Stimulated activated CD4-positive, alpha-beta T cell treated with anti-CD3 and anti-CD28 coated beads, TNF-alpha, amount 100 ng/mL, for 4 hours (primary cell): ENCODE measurements at places on chromosomes 2 and 18.

DNA sequence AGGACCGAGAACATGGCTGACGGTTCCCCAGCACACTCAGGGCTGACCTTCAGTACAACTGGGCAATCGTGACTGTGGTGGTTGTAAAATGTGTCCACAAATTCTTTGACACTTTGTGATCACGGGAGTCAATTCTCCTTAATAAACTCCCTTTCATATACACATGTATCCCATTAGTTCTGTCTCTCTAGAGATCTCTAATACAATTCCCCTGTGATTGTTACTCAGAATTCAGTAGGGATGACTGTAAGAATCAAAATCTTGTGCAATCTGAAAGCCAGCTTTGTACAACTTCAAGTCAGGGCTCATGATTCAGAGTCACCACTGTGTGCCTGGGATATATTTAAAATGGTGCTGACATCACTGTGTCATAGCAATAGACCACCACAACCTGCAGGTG lies 89.5 kb upstream of the LMAN1 start:
- DNase-seq, result no peak

GRCh38 chr2:216754336-216754735 lies 59.0 kb upstream of the IGFBP5 start:
- no peak for DNase-seq

- DNase-seq, result no peak
Observed at GRCh38 chr18:52387175-52387574, 47.2 kb downstream of the DCC start.

- DNase-seq, result no peak
Observed at GRCh38 chr18:7980656-7981055, 413.5 kb downstream of the PTPRM start.

DNA sequence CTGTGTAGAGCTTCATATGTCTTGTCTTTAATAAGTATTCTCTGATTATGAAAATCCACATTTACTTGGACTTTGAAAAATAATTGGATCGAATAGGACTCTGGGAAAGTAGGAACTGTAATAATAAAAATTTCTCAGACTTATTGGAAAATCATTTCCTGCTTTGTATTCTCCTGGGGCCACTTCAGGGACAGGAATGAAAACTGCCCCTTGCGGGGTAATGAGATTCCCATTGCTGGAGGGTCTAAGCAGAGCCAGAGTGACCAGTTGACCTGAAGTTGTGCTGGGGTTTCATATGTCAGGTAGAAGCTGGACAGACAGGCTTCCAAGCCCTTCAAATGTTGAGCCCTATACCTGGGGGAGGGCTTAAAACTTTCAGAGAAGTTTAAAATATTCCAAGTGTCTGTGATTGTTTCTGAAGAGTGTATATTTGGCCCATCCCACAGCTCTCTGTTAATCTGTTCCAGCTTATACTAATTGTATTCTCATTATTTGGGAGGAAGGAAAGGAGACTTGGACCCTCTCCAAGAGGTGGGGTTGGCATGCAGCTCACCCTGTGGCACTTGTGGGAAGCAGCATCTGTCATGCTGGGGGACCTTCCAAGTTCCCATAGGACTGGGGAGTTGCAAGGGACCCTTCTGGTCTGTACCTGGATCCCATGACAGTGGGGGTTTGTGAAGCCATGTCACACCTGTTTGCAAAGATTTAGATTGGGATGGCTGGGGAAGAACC lies 268.7 kb upstream of the ATP5MC3 start:
- DNase-seq, result no peak

GRCh38 chr2:231655894-231656293 lies 52.4 kb upstream of the PTMA start:
- DNase-seq, result no peak

DNA sequence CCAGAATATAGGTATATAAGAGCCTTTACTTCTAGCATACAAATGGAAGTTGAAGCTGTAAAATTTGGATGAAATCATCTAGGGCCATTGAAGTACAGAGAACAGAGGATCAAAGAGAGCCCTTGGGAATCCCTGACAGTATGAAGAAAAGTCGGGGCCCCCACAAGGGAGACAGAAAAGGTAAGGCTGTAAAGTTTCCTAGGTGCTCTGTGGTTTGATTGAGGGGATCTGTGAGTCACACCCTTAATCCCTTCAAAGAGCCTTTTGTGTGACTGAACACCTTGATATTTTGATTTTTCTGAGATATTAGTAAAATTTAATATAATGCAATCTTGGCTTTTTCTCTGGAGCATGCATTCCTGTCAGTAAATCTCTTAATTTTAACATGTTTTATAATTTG lies 961.7 kb upstream of the TMEFF2 start:
- DNase-seq, result no peak

DNA sequence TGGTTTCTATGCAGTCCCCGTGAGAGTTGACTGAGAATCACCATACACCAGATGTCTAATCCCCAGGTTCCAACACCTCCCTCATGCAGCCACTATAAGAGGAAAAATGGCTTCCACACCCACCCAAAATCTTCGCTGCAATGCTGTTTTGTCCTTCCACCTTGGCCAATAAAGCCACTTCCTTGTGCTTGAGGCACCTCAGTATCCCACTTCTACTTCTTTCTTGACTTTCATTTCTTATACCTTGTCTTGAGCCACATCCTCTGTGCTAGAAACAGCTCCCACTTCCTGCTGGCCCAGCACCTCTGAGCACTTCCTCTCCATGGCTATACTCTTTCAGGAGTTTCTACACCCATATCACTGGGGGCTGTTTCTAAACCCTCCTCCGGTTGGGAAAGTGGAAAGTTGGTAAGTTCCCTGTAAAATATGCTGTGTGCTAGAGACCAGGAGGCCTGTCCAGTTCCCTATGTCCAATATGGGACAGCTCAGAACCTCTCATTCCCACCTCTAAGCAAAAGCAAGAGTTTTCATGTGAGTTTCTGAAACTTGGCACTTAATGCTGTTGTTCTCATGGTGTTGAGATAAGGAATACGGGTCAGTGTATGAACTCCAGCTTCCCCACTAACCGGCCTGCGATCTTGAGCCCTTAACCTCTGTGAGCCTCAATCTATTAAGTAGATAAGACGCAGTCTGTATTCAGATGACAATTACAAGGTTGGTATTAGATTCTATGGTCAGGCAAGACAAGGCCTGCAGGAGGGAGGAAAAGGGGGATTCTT lies 209.1 kb upstream of the ID2 start:
- DNase-seq, result no peak

DNA sequence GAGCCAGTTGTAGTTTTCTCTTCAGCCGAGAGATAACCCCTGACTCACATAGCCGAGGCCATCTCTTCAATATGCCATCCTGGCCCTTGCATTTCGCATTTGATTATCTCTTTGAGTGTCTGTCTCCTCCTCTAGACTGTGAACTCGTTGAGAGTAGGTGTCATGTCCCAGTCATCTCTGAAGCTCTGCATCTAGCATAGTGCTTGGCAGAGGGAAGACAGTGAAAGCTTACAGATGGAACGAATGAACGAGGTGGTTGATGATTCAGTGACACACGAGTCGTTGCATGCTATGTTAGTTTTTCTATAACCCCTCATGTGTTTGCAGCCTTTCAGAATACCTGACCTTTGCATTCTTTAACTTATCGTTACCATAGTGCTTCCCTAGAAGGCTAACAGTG lies 59.9 kb upstream of the CYRIA start:
- DNase-seq, result no peak

- no peak for DNase-seq
Observed at GRCh38 chr2:122704109-122704563, 948.7 kb downstream of the TSN start.

- DNase-seq, result no peak
Observed at GRCh38 chr2:128969374-128969773, 650.7 kb upstream of the HS6ST1 start.

- DNase-seq, result no peak
Observed at GRCh38 chr2:74427551-74427950, 6.0 kb downstream of the WDR54 start.

GRCh38 chr2:46945671-46946070 lies 30.1 kb upstream of the MCFD2 start:
- no peak for DNase-seq

DNA sequence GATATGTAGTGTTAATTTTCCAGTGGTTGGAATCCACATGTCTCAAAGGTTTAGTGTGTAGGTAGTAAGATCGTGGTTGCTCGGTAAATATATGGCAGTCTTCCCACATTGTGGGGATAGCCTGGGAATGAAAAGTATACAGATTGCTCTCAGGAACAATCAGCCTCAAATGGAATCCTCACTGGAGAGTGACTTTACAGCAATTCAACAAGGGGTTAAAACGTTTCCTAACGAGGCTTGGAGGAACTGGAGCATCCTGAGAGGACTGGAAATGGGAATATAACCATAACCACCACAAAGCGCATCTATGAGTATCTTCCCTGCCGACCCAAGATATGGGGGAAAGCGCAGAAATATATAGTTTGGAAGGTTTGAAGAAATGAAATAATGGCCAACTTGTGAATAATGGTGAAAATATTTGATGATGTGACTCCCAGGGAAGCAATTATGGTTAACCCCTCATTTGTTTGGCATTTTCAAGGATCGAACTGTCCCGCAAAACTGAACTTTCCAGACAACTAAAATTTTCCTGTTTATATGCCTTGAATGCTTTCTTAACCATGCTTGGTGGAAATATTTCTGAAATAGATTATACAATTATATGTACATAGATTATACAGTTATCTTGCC lies 100.7 kb upstream of the FOSL2 start:
- DNase-seq, result no peak

- DNase-seq, result no peak
Observed at GRCh38 chr2:224196810-224197209, 157.7 kb upstream of the SERPINE2 start.

DNA sequence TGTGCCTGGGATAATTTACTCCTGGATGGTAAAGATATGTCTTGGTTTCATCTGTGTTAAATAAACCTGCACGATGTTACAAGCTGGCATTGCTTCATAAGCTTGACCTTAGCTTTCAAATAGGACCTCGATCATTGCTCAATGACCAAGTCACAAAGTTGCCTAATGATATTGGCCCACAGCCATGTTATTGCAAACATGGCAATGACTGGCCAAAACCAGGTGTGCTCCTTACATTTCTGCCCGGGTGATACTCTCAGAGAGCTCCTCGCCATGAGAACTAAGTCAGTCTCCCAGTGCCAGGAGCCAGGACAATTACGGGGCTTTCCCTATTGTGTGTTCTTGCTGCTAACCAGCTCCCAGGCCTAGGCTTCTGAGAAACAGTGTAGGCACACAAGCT lies 72.5 kb upstream of the CYP1B1 start:
- DNase-seq, result no peak

- DNase-seq, result no peak
Observed at GRCh38 chr18:23460285-23461273, 7.5 kb downstream of the RIOK3 start.

GRCh38 chr2:128573531-128573930 lies 254.9 kb upstream of the HS6ST1 start:
- DNase-seq, result no peak

- no peak for DNase-seq
Observed at GRCh38 chr2:47023332-47023731, 107.7 kb upstream of the MCFD2 start.

DNA sequence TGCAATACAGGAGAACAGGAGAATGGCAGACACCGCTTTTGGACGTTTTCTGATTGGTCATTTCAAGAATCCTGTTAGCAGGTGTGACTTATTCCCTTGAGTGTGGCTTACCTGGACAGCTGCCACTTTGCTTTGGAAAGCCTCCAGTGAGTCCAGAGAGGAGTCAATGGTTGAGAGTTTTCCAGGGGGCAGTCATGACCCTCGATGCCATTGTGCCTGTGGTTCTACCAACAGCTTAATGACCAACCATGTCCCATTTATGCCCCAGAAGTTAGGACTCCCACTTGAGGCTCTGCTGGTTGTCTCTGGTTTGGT lies 12.4 kb downstream of the IGFBP2 start:
- no peak for DNase-seq

DNA sequence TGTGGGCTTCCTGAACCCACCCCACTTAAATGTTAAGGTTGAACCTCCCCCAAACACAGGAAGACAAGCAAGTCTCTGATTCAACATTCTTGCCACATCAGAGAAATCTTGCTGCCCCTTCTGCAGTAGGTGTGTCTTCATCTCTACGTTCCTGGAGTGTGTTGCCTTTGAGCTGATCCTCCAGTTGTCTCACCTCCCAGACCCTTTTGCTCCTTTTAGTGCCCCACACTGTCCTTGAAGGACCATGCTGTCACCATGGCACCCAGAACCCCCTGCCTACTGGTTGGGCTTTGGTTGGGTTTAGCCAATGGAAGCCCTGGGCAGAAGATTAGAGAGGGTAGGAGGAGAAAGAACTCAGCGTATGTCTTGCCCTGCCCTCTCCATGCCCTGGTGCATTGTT lies 10.7 kb downstream of the CAB39 start:
- DNase-seq, result no peak

DNA sequence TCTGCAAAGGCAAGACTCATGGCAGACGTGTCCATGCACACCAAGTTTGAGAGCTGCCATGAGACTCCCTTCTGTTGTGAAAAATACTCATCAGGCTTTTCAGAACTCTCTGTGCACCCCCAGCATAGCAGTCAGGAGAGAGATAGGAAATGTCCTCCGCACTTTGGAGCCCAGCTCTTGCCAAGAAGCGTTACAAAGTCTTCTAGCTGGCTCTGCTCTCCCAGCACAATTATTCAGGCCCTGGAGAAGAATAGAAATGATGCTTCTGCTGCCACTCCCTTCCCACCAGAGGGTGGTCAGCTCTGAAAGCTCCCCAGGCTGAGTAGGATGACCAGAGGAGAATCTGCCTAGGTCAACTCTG lies 594.4 kb upstream of the ID2 start:
- no peak for DNase-seq

DNA sequence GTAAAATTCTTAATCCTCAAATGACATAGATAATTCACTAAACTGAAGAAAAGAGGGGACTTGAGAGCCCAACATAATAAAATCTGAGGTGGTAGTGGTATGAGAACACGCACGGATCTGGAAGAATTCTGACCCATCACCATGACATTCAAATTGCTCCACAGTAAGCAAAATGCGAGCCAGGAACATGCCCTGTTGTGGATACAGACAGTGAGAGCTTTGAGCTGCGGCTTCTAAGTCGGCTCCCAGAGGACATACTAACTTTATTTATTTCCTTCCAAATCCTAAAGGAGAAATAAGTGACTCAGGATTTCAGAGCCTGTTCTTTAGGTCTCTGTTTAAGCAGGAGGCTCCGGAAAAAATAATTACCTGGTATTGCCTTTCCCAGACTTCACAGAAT lies 143.4 kb upstream of the SMAD7 start:
- no peak for DNase-seq

GRCh38 chr18:27808683-27809082 lies 368.2 kb downstream of the CDH2 start:
- no peak for DNase-seq

- DNase-seq, result no peak
Observed at GRCh38 chr18:48418539-48419276, 9.5 kb upstream of the ZBTB7C start.

DNA sequence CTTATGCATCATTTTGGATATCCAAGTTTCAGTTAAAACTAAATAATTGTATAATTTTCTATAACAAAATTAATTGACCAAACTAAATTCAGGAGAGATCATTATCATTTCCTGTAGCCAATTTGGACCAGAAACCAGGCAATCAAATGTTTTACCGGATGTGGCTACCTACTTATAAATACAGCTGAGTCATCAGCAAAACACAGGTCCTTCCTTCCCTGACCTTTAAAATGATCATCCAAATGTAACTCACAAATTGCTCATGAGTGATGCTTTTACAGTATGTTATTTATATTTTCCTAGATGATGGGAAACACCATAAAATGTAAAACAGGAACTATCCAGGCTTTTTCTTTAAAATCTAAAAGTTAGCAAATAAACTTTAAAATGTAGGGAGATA lies 133.7 kb downstream of the CBLN2 start:
- no peak for DNase-seq

GRCh38 chr2:66667301-66667700 lies 232.4 kb downstream of the MEIS1 start:
- DNase-seq, result no peak

- no peak for DNase-seq
Observed at GRCh38 chr2:224865016-224865415, 148.9 kb upstream of the CCDC195 start.
